ENCODE measurements at places on chromosomes 7 and 10. TPM values are rescaled to one million over a fixed set of nuclear protein-coding genes. Genes with fewer than 3 reads are reported as not detected.

CLDN12 gene
- total RNA-seq: 37.9 TPM

SLC26A4 gene
- 0.91 TPM for total RNA-seq

NPC1L1 gene
- total RNA-seq: 0.07 TPM

GJD4 gene
- total RNA-seq: not detected

LRCH4 gene
- 62.5 TPM for total RNA-seq

METTL27 gene
- total RNA-seq: 2.1 TPM

CTAGE4 gene
- 1.4 TPM for total RNA-seq

SRI gene
- 132 TPM for total RNA-seq

TMEM176B gene
- total RNA-seq: 0.26 TPM

MPP7 gene
- 6.9 TPM for total RNA-seq

MMD2 gene
- not detected for total RNA-seq

GRCh38 chr7:126578338-126578737, 674.4 kb downstream of the GRM8 start:
- H3K27me3 ChIP-seq: no peaks in the 10 kb centered on the region
- H3K4me3 ChIP-seq: no peak overlapping the region
- H3K36me3 ChIP-seq: no peaks in the 10 kb centered on the region
- DNase-seq: no peak
- peaks cover 7% of the 10 kb centered on the region for H3K4me1 ChIP-seq
- H3K27ac ChIP-seq: no peak overlapping the region

DNA sequence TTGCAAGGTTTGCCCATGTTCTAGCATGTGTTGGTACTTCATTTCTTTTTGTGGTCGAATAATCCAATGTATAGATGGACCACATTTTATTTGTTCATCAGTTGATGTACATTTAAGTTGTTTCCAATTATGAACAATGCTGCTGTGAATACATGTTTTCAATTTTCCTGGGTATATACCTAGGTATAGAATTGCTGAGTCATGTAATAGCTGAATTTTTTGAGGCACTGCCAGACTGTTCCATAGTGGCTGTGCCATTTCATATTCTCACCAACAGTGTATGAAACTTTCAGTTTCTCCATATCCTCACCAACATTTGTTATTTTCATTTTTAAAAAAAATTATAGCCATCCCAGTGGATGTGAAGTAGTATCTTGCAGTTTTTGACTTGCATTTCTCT, 90.5 kb downstream of the EZH2 start:
- H3K4me1 ChIP-seq: no peaks in the 10 kb centered on the region
- peaks cover 43% of the 10 kb centered on the region for H3K36me3 ChIP-seq
- no peak for DNase-seq
- H3K4me3 ChIP-seq: no peak overlapping the region
- H3K27ac ChIP-seq: no peak overlapping the region

DNA sequence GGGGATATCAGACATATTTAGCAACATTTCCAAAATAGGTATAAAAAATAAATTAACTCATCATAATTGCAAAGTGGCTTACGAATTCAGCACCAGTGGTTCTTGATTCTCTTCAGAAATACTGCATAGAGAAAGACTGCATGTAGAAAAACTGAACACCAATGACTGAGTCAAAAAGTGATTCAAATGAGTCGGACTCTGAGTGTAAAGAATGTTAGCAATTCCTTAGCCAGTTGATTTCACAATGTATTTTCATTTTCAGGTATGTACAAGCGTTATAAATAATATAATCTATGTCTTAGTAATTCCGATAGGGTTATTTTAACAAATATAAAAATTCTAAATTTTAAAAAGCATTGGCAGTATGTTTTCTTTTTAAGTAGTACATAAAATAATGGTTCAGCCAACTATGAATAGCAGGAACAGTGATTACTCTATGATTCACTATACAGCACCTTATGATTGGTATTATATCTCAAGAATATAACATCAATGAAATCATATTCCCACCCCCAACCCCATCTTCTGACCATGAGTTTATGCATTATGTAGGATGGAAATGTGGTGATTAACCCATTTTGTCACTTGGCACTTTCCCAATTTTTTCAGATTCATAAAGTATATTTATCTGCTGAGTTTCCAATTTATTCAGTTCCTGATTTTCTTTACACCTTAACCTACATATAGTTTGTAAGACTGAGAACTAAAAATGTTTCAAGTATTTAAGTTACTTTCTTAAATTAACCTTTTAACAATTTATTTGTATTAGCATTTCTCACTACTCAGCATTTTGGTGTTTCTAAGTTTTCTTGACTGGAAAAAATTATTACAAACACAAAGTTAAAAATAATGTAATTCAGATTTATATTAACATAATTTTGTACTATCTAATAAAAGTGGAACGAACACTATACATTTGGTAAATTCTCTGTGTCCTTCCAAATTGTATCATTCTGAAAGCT, 33.9 kb downstream of the DNAJC1 start:
- no peaks in the 10 kb centered on the region for H3K36me3 ChIP-seq
- H3K27ac ChIP-seq: no peak overlapping the region
- H3K4me3 ChIP-seq: no peak overlapping the region
- no peaks in the 10 kb centered on the region for H3K27me3 ChIP-seq

- H3K4me1 ChIP-seq: no peaks in the 10 kb centered on the region
- no peaks in the 10 kb centered on the region for H3K36me3 ChIP-seq
- H3K4me3 ChIP-seq: no peak overlapping the region
Measured at GRCh38 chr10:43965033-43965917, 316.6 kb upstream of the ZNF32 start.

DNA sequence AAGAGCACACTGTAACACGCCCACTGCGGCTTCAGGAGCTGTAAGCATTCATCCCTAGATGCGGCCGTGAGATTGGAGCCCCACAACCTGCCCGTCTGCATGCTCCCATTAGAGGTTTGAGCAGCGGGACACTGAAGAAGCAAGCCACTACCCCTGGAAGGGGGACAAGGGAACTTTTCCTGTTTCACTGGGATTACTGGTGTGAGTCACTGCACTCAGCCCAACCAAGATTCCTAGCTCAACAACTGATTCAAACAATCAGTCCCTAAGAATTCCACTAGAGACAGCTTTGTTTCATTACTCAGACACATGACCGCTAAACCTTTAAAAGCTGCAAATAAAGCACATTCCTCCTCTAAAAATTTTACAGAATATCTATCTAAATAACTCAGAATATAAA, 69.8 kb downstream of the ORC5 start:
- no peaks in the 10 kb centered on the region for H3K27me3 ChIP-seq
- H3K4me1 ChIP-seq: peaks cover 10% of the 10 kb centered on the region
- DNase-seq: peak; percentile 76
- H3K27ac ChIP-seq: peak overlapping the region; percentile 20
- H3K36me3 ChIP-seq: peaks cover 7% of the 10 kb centered on the region

- H3K27me3 ChIP-seq: peaks cover 11% of the 10 kb centered on the region
- H3K27ac ChIP-seq: no peak overlapping the region
- DNase-seq: no peak
- H3K4me1 ChIP-seq: no peaks in the 10 kb centered on the region
Measured at GRCh38 chr7:167090-167855, 25.1 kb upstream of the FAM20C start.

GRCh38 chr10:112383325-112383724, 9.4 kb downstream of the ACSL5 start:
- H3K4me1 ChIP-seq: peaks cover 13% of the 10 kb centered on the region
- peak; percentile 65 for DNase-seq
- H3K27me3 ChIP-seq: no peaks in the 10 kb centered on the region
- no peak overlapping the region for H3K27ac ChIP-seq

DNA sequence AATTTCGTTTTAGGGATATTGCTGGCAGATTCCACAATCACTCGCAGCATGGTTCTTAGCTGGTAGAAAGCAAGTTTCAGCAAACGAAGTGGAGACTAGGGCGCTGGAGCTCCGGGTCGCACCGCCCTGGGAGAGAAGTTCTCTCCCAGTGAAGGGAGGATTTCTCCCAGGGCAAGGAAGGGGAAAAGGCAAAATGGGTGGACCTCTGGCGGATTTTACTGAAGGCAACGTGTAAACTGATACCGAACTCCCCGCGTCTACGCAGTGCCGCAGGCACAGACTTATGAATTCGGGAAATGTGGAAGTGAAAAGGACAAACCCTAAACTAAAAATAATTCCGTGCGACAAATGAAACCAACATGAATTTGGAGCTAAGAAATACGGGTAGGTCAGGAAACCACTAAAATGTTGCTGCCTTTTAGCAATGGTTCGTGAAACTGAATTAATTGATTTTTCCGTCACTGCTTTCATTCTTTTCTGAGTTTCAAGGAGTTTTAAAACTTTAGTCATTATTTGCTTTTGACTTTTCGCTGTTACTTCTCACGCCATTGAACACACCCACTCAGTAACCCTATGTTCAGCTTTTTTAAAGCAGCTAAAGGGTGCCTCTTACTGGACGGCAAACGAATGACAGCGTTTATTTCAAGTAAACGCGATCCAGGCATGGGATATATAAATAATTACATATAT, at the start of gene MYOF:
Gene MYOF (minus strand): TSS at position 190 of the 690 bp plus-strand sequence. CDS start 140 bp downstream, at position 50.
- H3K36me3 ChIP-seq: peaks cover 8% of the 10 kb centered on the region
- peak; percentile 83 for DNase-seq
- no peaks in the 10 kb centered on the region for H3K27me3 ChIP-seq
- peaks cover 26% of the 10 kb centered on the region for H3K4me1 ChIP-seq
- peak within 1 kb of the TSS; percentile 99 for H3K27ac ChIP-seq

- peaks cover 6% of the 10 kb centered on the region for H3K4me1 ChIP-seq
- H3K4me3 ChIP-seq: no peak overlapping the region
- no peaks in the 10 kb centered on the region for H3K27me3 ChIP-seq
- H3K36me3 ChIP-seq: no peaks in the 10 kb centered on the region
- no peak overlapping the region for H3K27ac ChIP-seq
Measured at GRCh38 chr10:72622271-72622670, 3.6 kb downstream of the MICU1 start.

GRCh38 chr10:33136271-33136670, 178.2 kb upstream of the ITGB1 start:
- peaks cover 36% of the 10 kb centered on the region for H3K4me1 ChIP-seq
- H3K4me3 ChIP-seq: no peak overlapping the region
- DNase-seq: peak; percentile 96

- no peak for DNase-seq
- H3K27ac ChIP-seq: no peak overlapping the region
- peaks cover 81% of the 10 kb centered on the region for H3K36me3 ChIP-seq
- H3K27me3 ChIP-seq: no peaks in the 10 kb centered on the region
- no peaks in the 10 kb centered on the region for H3K4me1 ChIP-seq
Measured at GRCh38 chr10:99880080-99880835, 97.8 kb downstream of the ABCC2 start.

DNA sequence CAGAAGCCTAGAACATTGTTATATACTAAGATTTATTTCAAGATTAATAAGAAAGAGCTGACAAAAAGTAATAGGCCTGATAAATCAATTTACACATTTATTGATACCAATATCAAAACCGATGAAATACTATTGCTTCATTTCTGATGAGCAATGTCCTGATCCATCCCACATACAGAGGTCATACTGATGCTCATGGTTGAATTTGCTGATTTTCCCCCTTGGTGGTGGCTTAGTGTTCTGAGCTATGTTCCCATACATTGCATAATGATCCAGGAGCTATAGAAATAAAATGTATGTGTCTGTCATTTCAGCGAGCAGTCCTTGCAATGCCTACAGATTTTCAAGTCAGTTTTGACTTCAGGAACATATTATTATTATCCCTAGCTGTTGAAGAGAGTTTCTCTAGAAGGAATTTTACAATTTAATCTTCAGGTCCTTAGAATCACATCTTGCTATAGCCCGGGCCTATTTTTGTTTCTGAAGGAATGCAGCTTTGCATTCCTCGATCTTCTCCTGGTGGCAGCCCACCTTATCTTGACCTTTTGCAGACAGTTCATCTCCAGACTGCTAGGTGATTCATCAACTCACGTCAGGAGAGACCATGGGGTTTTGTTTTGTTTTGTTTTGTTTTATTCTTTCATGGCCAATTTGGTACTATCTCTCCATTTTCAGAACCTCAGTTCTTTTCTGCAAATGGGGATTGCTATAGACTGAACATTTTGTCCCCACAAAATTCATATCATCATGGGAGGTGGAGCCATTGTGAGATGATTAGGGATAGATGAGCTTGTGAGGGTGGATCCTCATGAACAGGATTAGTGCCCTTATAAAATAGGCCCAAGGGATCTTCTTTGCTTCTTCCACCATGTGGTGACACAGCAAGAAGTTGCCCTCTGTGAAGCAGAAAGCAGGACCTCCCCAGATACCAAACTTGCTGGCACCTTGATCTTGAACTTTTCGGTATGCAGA, 465.6 kb upstream of the IGFBP3 start:
- H3K36me3 ChIP-seq: no peaks in the 10 kb centered on the region
- no peaks in the 10 kb centered on the region for H3K27me3 ChIP-seq
- no peak overlapping the region for H3K4me3 ChIP-seq
- DNase-seq: peak; percentile 33
- H3K27ac ChIP-seq: peak overlapping the region; percentile 84

DNA sequence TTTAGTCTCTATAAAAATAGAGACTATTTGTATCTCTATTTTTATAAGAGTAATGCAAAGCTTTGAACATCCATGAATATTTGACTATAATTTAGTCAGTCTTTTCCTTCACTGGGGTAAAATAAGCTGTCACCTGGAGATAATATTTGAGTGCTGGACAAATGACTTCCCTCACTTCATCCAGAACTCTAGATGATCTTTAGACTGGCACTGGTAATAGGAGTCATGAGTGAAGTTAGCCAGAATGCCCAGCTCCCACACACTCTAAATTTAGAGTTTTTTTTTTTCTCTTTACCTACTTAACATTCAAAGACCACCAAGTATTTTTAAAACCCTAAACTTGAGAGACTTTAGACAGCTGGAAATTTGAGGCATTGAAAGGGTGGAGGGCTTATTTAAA, 100.7 kb downstream of the LSMEM1 start:
- no peak overlapping the region for H3K4me3 ChIP-seq
- DNase-seq: no peak
- H3K4me1 ChIP-seq: no peaks in the 10 kb centered on the region
- H3K27ac ChIP-seq: no peak overlapping the region
- no peaks in the 10 kb centered on the region for H3K36me3 ChIP-seq
- H3K27me3 ChIP-seq: no peaks in the 10 kb centered on the region

GRCh38 chr7:127717502-127718339, 65.7 kb downstream of the SND1 start:
- no peak overlapping the region for H3K4me3 ChIP-seq
- DNase-seq: peak; percentile 71
- H3K27me3 ChIP-seq: no peaks in the 10 kb centered on the region

GRCh38 chr10:84613336-84614021, 285.1 kb downstream of the CCSER2 start:
- DNase-seq: peak; percentile 2
- no peak overlapping the region for H3K27ac ChIP-seq
- H3K27me3 ChIP-seq: peaks cover 2% of the 10 kb centered on the region

DNA sequence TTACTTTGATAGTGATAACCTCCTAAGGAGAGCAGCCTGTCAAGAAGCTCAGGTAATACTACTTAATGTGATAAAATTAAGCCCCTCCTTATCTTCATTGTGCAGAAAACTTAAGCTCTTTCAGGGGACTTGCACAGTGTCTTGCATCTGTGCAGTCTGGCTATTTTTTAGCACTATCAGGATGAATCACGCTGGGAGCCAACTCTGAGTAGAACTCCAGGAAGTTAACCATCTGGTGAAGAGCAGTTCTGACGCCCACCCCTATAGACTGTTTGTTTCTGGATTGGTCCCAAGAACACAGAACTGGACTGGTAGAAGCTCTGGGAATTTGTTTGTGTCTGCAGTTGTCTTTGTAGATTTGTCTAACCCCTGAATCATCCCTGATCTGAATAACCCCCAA, 41.9 kb downstream of the AGK start:
- no peak overlapping the region for H3K27ac ChIP-seq
- no peaks in the 10 kb centered on the region for H3K36me3 ChIP-seq
- H3K4me3 ChIP-seq: no peak overlapping the region
- peak; percentile 77 for DNase-seq

GRCh38 chr10:132939957-132940790, 2.2 kb downstream of the CFAP46 start:
- no peak overlapping the region for H3K4me3 ChIP-seq
- H3K4me1 ChIP-seq: no peaks in the 10 kb centered on the region
- no peaks in the 10 kb centered on the region for H3K27me3 ChIP-seq
- no peak overlapping the region for H3K27ac ChIP-seq
- no peaks in the 10 kb centered on the region for H3K36me3 ChIP-seq
- DNase-seq: peak; percentile 20
